SK-N-DZ (cell line): ENCODE measurements at places on chromosomes 16 and 17.

DNA sequence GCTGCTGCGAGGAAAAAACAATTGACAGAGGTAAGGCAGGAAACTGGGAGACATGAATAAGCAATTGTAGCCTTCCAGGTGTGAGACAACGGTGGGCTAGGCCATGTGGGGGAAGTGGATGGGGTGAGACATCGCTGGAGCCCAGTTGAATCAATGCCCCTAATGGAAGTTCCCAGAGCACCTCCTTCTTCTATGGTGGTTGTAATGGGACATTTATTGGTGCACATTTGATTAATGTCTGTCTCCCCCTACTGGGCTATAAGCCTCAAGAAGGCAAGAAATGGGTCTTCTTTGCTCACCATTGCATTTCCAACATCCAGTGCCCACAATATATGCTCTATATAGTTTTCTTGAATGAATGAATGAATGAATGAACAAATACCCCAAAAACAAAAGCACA, 22.7 kb upstream of the CD300E start:
- DNase-seq, result no peak

DNA sequence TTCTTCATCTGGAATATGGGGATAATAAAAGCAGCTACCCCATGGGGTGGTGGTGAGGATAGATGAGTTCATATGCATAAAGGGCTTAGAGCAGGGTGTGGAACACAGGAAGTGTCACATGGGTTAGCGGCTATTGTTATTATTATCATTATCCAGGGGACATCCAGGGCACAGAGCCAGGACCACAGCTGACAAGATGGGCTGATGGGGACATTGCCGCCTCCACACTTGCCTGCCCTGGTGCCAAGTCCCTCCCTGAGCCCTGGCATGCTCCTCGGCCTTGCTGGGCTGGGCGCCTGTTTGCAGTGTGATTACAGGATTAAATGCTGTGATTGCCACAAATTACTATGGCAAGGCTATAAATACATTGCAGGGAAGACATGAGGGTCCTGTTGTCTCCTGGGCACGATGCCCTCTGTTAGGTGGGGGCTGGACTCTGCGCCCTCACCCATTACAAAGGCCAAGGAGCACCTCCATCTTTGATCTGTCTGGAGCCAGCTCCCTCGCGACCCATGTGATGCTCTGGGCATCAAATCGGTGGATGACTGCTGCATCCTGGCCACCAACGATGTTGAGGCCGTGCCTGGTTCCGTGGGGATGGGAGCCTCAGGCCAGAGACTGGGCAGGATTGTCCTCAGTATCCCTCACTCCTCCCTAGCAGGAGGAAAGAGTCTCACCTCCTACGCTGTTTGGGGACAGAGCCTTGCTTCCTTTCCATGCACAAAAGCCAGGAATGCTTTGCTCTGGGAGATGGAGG, 43.2 kb downstream of the PIMREG start:
- no peak for DNase-seq

- DNase-seq, result no peak
Measured at GRCh38 chr17:64615028-64615677, 47.0 kb downstream of the SMURF2 start.

DNA sequence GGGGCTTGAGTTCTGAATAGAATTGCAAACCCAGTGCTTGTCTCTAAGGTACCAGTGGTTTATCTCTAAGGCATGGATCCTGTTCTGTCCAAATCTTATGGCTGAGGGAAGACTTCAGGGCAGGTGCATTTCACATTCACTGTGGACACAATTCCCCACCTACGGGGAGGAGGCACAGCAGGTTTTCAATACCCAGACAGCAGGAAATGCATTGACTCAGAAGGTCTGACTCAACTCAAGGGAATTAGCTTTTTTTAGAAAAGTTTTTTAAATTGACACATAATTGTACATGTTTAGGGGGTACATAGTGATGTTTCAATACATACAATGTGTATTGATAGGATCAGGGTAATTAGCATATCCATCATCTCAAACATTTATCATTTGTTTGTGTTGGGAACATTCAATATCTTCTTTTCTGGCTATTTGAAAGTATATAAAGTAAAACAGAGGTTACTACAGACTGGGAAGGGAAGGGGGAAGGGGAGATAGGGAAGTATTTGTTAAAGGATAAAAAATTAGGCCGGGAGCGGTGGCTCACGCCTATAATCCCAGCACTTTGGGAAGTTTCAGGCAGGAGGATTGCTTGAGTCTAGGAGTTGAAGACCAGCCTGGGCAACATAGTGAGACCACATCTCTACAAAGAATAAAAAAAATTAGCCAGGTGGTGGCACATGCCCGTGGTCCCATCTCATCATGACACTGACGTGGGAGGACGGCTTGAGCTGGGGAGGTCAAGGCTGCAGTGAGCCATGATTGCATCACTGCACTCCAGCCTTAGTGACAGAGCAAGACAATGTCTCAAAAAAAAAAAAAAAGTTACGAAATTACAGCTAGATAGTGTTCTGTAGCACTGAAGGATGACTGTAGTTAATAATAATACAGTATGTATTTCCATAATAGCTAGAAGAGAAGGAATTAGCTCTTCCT, 54.9 kb downstream of the RGS9 start:
- DNase-seq, result no peak

- no peak for DNase-seq
Measured at GRCh38 chr17:74736513-74737298, at the start of gene RAB37. TSS of gene RAB37 (plus strand) at chr17:74737256. CDS start at chr17:74737273, 17 bp downstream.

DNA sequence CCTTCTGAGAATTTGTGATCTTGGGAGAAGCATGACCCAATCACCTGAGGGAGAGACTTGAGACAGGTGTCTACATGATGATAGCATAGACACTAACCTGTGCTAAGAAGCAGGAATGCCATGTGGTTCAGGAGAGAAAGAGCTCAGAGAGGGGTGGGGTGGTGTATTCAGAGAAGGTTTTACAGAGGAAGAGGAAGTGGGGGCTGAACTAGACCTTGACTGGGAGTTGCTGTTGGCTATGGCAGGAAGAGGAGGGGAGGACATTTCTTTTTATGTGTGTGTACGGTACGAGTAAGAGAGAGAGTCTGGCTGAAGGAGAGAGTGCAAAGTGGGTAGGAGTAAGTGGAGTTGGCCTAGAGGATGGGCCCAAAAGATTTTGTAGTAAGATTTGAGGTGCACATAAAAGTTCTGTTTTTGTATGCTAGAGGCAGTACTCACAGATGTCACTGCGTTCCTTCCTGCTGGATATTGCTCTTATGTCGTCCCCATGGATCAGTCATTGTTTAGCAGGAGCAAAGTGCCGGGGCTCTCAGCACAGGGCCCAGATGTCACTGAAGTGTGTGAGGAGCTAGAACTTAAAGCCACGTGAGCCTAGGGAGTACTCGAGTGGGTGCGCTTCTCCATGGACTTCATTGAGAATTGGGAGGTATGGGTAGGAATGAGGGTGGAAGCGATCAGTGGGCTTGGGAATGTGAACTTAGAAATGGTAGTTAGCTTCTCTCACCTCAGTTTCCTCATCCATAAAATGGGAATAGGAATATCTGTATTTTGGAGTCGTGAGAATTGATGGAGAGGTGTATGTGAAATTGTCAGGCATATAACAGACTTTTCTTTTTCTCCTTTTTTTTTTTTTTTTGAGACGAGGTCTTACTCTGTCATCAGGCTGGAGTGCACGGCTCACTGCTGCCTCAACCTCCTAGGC, 22.1 kb downstream of the SLC7A6 start:
- no peak for DNase-seq

DNA sequence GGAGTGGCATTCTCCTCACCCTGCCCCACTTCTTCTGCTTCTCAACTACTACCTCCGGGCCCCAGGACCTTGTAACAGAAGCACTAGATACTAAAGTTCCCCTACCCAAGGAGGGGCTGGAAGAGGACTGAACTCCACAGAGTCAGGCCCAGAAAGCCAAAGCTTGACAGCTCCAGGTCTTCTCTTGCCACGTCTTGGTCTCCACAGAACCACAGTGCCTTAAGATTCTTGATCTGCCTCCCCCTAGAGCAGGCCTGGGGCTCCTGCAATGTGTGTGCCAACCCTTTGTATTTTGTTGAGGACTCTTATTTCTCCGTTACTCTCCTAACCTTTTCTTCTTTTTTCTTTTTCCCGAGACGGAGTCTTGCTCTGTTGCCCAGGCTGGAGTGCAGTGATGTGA, 4.0 kb downstream of the SLC16A13 start:
- DNase-seq, result no peak

- DNase-seq, result peak; percentile 80
Measured at GRCh38 chr16:66954097-66954659, 6.9 kb upstream of the CES3 start.
